ENCODE measurements at places on chromosomes 13 and 19.

GRCh38 chr13:40221460-40222201, 444.8 kb downstream of the FOXO1 start:
- DNase-seq: peak; percentile 66

GRCh38 chr19:29045679-29046254, 167.2 kb downstream of the UQCRFS1 start:
- no peak for DNase-seq

DNA sequence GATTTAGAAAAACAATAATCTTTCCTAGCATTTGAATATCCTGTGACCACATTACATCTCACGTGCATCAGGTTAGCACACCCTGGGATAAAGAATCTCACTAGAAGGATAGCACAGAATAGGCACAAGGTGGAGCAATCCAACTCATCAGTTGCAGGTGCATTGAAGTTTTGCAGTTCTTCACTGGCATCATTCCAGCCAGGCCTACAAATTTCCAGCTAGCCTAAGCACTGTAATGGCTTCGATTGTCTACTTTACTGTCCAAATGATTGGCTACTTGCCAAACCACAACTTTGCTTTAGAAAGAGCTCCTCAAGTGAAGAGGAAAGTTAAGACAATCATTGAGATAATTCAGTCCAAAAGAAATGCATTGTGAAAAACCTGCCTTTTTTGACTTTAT, 89.5 kb downstream of the SPRY2 start:
- peak; percentile 58 for DNase-seq

DNA sequence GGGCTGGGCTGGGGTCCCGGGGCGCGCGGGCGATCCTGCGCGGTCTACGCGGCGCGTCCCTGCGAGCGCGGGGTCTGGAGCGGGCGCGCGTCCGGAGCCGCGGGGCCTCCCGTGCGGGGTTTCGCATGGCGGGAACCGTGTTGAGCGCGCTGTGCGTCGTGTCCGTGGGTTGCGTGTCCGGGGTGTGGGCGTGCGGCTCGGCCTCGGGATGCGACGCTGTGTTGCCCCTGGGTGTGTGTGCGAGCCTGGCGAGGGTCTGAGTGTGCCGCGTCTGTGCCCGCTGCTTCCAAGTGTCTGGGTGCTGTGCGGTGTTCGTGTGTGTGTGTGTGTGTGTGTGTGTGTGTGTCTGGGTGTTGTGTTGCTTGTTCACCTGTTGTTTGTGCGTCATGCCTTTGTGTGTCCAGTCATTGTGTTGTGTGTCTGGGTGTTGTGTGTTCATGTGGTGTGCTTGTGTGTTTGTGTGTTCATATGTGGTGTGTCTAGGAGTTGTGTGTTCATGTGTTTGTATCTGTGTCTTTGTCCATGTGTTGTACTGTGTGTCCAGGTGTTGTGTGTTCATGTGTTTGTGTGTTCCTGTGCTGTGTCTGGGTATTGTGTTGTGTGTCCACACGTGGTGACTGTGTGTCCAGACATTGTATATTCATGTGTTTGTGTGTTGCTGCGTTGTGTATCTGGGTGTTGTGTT, 552 bp downstream of the PLK5 start:
- no peak for DNase-seq

- DNase-seq: peak; percentile 28
Measured at GRCh38 chr19:23996549-23996948, 81.9 kb downstream of the ZNF726 start.

GRCh38 chr19:13521066-13521465, 14.8 kb upstream of the CACNA1A start:
- no peak for DNase-seq

- DNase-seq: no peak
Measured at GRCh38 chr13:33657274-33657673, 160.7 kb upstream of the RFC3 start.

DNA sequence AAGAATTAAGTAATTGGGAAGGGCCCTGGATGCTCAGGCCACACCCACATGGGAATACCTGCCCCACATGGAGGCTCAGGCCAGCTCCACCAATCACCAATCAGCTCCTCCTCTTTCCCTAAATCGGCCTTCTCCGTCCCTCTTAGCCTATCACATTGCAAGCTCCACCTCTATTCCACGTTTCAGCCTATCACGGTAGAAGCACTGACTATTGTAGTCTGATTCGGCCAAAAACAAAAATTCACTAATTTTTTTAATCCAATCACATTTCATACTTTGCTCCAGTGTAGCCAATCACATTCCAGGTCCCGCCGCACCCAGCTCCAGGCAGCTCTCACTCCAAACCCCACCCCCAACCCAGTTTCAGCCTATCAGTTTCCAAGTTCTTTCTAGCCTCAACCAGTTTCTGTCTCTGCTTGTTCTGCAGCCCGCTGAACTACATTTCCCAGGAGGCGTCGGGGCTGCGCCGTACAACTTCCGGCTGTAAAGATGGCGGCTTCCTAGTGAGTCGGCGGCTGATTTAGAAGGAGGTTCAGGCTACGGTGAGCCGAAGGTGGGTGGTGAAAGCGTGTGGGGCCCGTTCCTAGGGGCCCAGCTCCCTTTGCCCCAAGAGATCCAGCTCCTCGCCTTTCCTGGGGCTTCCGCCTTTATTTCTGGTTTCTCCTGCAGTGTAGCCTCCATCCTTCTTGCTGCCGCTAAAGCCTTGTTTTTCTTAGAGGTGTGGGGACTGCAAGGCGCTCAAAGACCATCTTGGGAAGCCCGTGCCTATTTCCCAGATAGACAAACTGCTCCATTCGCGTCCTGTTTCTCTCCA, at the start of gene BABAM1:
Gene BABAM1, plus strand, starts transcription at position 469 of the 814 bp plus-strand sequence. CDS start 1,364 bp downstream, outside the sequence.
- peak; percentile 100 for DNase-seq

GRCh38 chr13:44575741-44576350, at the start of gene TSC22D1:
Gene TSC22D1, minus strand, starts transcription at chr13:44576330. Its CDS starts 256 bp downstream, at chr13:44576074.
- DNase-seq: peak; percentile 77

- no peak for DNase-seq
Measured at GRCh38 chr19:1852581-1853128, 4.4 kb upstream of the REXO1 start.

- DNase-seq: peak; percentile 85
Measured at GRCh38 chr19:4678881-4679790, 9.0 kb upstream of the MYDGF start.

DNA sequence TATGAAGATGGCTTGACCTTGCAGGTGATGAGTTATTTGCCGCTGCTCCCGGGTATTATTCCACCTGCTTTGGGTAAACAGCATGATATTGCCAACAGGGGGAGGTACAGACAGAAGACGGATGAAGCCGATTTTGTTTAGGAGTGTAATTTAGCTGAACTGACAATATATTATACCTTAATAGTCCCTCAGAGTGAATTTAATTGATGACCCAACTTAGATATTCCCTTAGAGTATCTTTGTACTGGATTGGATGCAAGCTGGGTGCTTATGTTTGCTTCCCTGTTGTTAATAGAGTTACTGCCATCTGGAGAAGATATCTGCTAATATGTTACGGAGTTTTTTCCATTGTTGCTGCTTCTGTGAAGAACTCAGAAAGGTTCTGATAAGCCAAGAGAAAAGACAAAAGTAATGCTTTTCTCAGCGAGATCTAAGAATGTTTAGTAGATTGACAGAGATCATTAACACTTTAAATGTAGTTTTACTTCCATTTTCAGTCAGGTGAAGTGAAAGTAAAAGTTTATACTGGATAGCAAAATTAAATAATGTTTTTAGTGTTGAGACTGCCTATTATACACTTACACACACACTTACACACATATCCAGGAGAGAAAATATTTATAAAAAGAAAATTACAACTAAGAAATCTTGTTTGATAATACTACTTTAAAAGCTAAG, 2220.8 kb upstream of the PCDH20 start:
- peak; percentile 5 for DNase-seq

GRCh38 chr13:29594710-29595379, 643 bp downstream of the SLC7A1 start:
- DNase-seq: peak; percentile 79

- DNase-seq: no peak
Measured at GRCh38 chr13:87147076-87147475, 524.1 kb upstream of the SLITRK5 start.

DNA sequence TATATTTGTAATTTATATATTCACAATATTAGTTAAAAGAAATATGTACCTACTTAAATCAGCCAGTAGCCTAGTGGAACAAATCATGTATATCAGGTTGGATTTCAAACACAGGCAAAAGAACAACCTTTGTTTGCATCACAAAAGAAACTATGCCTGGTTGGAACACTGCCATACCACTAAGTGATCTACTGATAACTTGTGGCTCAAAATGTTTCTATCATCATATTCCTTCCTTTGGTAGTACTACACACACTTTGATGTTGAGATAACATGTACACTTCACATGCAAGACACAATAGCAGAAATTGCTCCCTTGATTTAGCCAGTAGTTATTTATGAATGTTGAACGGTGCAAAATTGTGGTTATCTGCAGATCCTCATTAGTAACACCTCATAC, 146.0 kb upstream of the GPC6 start:
- DNase-seq: peak; percentile 40

- DNase-seq: peak; percentile 67
Measured at GRCh38 chr13:109840201-109840892, 54.0 kb upstream of the IRS2 start.

DNA sequence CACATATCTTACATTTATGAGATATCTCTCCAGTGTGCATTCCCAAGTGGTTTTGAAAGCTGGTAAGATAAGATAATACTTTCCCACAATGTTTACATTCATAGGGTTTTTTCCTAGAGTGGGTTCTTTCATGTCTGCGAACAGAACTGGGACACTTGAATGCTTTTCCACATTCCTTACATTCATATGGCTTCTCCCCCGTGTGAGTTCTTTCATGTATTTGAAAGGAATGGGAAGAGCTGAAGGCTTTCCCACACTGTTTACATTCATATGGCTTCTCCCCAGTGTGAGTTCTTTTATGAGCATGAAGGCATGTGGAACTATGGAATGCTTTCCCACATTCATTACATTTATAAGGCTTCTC, 19.7 kb downstream of the ZNF433 start:
- DNase-seq: no peak

- DNase-seq: no peak
Measured at GRCh38 chr13:64723724-64724123, 2506.4 kb downstream of the PCDH9 start.

DNA sequence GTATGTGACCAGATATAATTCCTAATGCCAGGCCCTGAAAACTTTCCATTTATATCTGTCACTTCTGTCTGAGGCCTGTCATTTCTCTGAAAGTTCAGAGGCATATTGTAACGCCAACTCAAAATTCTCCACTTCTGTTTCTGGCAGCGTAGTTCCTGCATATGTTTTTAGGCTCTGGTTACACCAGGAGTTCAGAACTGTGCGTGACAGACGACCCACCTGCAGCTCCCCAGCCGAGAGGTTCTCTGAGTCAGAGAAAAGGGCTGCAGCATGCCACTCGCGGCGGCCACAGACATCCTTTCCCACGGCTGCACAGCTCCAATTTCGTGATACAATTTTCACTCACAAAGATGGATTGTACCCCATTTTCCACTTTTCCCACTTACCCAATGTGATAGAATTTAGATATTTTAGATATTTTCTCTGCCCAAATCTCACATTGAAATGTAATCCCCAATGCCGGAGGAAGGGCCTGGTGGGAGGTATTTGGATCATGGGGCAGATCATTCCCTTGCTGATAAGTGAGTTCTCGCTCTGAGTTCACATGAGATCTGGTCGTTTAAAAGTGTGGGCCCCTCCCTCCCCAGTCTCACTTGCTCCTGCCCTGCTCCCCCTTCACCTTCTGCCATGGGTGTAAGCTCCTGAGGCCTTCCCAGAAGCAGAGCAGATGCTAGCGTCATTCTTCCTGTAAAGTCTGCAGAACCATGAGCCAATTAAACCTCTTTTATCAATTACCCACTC, 308.1 kb downstream of the LIG4 start:
- DNase-seq: no peak

DNA sequence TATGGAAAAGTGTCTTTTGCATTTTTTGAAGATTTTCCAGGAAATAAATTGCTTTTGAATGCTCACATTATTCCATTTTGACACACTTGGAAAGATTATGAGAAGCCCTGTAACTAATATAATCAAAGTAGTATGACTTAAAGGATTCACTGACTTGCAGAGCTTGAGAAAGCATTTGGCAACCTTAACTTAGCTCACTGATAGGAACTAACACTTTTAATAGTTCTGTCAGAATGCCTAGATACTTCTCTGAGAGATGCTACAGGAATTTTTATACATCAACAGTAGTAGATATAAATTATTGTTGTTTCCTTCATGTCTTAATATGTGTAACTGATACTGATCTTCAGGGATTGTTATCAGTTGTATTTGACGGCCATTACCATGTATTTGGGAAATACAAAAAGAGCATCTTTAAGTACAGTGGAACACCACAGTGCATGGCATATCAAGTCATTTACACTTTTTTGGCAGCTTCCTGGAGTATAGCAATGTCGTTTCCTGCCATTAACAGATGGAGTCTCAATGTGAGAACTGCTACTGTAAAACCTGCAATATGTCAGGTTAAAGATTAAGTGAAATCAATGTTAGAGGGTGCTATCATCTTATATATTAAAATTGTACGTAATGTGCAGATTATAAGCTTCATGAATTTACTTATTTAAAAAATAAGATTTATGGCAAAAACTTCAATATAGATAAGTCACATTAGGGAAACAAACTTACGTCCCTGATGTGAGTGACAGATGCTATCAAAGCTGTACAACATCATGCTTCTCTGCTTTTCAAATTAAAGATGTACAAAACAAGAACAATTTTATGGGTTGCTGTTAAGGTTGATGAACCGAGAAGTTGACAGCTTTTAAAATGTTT, 1159.8 kb upstream of the MIR17HG start:
- DNase-seq: no peak

DNA sequence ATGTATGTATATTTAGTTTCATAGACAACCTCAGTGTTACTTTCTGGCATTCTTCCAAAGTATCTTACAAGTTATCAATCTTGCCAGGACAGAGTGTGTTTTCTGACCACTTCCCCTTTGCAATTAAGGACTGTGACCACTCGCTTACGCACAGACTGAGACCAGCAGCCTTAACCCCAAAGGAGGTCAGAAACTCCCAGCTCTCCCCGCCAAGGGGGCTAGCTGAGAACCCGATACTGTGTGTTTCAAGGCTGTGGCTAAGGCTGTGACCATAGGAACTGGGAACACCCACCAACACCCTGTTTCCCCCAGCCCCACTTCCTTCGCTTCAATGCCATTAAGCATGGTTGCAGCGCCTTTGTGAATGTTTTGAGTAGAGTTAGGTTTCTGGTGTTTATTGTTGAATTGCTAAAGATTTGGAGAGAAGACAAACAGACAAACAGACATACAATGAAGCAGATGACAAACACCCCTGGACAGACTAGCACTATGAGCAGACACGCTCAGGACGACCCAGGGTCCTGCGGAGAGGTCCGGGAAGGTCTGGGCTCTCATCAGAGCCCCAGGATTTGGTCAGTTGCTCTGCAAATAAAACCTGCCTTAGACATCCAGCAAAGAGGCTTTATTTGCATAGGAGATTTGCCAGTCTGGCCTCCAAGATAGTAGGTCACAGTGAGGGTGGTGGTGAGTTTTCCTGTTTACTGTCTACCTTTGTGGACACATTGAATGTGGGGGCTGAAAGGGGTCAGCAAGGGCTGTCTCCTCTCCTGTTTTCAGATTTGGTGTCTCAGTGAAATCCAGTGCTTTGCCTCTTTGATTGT, 25.0 kb upstream of the TNFSF11 start:
- peak; percentile 95 for DNase-seq

DNA sequence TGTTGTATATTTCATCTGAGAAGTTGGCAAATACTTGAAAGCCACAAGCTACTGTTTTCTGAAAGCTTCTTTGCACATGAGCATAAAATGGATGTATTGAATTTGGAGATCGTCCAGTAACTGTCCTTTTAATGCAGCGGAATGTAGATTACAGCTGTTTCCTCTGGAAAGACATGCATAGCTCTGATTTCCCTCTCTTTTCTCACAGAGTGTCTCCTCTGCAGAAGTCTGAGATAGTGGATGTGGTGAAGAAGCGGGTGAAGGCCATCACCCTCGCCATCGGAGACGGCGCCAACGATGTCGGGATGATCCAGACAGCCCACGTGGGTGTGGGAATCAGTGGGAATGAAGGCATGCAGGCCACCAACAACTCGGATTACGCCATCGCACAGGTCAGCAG, 283.0 kb downstream of the SHISA2 start:
- no peak for DNase-seq

Measured in hematopoietic multipotent progenitor cell treated with erythropoietin and hydrocortisone succinate and interleukin-3 and kit ligand, for 4 days (in vitro differentiated cells).